COLO829 (cell line): ENCODE measurements at places on chromosomes 3 and 15.

- DNase-seq = no peak
Observed at GRCh38 chr3:48275287-48276027, 34.6 kb downstream of the ZNF589 start.

- no peak for DNase-seq
Observed at GRCh38 chr3:71809321-71810026, 24.5 kb upstream of the PROK2 start.

DNA sequence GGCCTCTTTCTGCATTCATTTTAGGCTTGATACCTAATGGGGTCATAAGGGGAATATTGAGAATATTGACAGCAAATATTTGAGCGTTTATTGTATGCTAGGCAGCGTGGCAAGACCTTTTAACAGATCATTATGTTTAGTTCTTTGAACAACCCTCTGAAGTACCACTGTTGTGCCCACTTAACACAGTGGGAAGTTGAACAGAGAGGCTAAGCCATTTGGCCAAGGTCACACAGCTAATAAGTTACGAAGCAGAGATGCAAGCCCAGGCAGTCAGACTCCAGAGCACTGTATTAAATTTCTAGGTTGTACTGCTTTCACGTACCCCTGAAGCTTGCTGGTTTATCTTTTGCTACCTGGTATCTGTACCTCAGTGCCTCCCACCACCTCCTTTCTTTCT, 1.1 kb downstream of the RAB7A start:
- DNase-seq = no peak

DNA sequence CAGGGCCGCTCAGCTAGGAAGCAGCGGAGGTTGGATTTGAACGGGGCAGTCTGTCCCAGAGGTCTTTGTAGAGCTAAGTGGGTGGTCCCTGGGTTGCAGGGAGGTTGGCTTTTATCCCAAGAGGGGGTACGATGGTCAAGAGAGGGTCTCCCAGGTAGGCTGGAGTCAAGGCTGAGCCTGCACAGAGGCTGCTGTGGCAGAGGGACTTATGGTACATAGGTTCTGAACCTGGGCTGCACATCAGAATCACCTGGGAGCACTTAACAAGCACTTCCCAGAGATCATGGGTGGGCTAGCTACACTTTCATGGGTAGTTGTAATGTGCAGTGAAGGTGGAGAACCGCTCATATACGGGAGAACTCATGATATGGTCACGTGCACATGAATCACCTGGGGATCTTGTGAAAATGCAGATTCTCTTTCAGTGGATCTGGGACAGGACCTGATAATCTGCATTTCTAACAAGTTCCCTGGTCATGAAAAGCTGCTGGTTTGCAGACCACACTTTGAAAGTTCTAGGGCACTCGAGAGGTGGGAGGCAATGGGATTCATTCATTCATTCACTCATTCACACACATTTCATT, 2.9 kb upstream of the RASGRF1 start:
- no peak for DNase-seq

- DNase-seq = no peak
Observed at GRCh38 chr3:73796382-73796781, 171.6 kb upstream of the PDZRN3 start.

GRCh38 chr3:128413003-128413370, 53.7 kb downstream of the DNAJB8 start:
- no peak for DNase-seq

- no peak for DNase-seq
Observed at GRCh38 chr3:17514597-17514996, 227.8 kb downstream of the TBC1D5 start.

DNA sequence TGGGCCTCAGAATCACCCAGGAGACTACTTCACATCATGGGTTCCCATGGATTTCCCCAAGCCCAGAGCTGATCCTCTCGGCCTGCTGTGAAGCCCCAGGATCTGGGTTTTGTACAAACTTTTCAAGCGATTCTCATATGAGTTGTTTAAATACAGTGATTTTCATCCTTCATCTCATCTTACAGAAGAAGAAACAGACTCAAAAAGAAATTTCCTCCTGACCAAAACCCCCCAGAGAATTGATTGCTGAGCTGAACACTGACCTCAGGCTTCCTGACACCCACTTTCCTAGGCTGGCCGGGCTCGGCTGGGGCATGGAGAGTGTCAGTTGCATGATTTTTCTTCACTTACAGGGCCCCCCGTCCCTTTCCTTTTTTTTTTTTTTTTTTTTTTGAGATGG, 60.3 kb downstream of the BDH1 start:
- DNase-seq = no peak

DNA sequence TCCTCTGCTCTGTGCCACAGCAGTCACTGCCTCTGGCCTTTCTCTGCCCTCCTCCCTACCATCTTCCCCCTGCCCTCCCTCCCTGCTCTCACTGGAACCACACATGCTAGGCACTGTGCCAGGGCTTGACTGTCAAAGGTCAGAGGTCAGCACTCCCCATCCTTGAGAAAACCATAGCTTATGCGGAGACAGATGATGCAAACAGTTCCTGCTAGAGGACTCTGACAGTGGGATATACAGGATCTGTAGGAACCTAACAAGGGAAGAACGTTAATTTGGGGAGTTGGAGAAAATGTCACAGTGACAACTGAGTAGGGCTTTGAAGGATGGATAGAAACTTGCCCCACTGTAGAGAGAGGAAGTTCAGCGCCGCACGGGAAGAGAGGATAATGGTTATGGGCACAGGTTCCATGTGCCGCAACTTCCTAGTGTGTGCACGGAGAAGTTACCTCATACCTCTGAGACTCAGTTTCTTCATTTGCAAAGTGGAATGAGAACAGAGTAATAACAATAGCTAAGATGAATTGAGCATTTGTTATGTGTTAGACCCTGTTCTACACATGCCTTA, 29.3 kb upstream of the XYLB start:
- no peak for DNase-seq

GRCh38 chr15:101501703-101502373, 12.3 kb upstream of the PCSK6 start:
- DNase-seq = no peak

DNA sequence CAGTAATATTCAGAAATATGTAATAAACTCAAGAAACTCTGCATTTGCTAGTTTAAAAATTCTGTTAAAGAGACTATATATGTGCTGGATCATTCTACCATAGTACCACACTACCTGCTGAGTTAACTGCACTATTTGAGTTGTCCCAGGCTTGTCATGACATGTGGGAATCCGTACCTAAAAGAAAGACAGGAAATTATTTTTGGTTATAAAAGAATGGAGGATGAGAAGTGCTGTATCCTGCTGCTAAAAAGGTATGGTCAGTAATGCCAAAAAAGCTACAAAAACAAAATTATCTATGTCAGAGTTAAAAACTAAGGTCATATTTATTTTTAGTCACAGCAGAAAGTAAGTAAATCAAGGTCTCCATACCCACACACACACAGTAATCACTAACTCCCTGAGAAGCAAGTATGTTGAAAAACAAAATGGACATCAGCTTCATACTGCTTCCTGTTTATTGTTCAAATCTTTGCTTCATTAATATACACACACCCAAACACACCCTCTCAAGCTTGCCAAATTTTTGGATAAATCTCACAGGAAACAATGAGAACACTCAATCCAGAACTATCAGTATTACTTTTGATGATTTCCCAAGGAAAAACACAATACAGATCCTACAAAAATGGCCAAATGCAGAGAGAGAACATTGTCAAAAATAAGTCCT, 33.7 kb downstream of the DENND6A start:
- DNase-seq = no peak

- no peak for DNase-seq
Observed at GRCh38 chr3:32474201-32474600, 28.5 kb downstream of the CMTM6 start.
